Activated CD4-positive, alpha-beta T cell treated with anti-CD3 and anti-CD28 coated beads, Interleukin-2, amount 10 ng/mL, durations not matched to agents 7 days and 5 days (primary cell): ENCODE measurements at places on chromosomes 4 and X. TPM values are rescaled to one million over a fixed set of nuclear protein-coding genes. Genes with fewer than 3 reads are reported as not detected.

DNA sequence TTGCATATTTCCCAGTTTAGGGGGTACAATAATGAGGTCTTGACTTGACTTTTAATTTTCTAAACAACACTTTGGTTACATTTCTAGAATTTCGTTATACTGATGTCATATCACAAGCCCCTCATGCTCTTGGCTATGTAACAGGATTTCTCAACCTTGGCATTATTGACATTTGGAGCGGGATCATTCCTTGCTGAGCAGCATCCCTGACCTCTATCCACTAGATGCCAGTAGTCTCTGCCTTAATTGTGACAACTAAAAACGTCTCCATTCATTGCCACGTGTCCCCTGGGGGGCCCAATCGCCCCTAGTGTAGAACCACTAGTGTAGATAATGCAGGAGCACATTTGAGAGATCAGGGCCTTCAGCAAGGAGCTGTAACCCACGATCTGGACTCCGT lies 234.2 kb upstream of the MID1 start:
- no peak for DNase-seq

DNA sequence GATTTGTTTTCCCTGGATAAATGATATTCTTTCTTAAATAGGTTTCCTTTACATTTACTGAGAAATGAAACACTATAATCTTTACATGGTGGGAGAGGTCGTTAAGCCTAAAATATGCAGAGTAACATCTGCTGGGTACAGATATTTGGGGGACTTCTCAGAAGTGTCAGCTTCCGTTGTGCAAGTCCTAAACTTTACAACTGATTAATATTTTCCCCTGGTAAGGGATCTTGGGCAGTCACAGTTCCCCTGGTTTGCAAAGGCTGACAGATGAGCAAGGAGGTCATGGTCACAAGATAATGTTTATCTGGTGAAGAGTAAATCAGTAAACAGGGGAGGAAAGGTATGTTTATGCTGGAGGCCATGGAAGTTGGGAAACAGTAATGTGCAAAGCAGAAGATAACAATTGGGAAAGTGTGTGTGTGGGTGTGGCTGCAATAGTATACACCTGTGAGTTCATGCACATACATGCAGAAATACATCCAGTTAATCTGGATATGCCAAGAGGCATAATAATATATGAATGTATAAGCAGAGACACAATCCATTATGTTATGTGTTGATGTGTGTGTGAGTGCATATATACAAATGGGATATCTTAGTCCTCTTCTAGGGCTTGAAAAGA lies 508.2 kb upstream of the FAM241A start:
- DNase-seq: no peak

- DNase-seq: no peak
Observed at GRCh38 chrX:125170459-125170858, 149.2 kb upstream of the TEX13C start.

- no peak for DNase-seq
Observed at GRCh38 chr4:171880136-171880535, 66.9 kb downstream of the GALNTL6 start.

The SSX3 gene
- not detected for total RNA-seq

- peak; percentile 14 for DNase-seq
Observed at GRCh38 chrX:72269671-72270251, 7.3 kb downstream of the RPS4X start.

DNA sequence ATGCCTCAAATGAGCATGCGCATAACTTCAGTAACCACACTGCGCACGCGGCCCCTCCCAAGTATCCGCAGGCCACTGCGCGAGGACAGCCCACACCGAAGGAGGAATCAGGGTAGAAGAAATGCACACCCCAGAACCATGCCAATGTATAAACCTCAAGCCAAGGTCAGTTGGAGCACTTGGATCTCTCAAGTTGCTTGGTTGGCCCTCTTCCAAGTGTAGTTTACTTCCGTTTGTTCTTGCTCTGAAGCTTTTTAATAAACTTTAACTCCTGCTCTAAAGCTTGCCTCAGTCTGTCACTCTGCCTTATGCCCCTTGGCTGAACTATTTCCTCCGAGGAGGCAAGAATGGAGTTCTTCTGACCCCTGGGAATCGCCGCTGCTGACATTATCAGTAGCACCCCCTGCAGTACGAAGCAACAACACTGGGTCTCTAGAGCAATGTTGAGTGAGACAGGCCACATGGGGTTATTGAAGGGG lies 22.0 kb upstream of the SPINK2 start:
- DNase-seq: no peak

The DNAAF6 gene
- total RNA-seq: not detected

DNA sequence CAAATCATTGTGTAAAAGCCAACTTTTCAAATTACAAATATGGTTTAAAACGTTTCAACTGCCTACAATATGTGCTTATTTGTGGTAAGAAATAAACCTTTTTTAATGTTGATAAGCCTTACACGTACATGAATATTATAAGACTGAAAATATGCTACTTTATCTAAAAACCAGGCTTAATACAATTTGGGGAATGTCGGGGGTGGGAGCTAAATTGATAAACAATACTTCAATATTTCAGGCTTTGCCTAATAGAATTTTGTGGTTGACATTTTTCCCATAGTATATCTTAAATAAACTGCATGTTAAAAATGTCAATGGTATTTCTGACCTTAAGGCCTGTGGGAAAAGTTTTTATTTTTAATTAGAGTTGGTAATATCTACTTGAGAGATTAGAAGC lies 69.8 kb upstream of the SLIT2 start:
- no peak for DNase-seq

DNA sequence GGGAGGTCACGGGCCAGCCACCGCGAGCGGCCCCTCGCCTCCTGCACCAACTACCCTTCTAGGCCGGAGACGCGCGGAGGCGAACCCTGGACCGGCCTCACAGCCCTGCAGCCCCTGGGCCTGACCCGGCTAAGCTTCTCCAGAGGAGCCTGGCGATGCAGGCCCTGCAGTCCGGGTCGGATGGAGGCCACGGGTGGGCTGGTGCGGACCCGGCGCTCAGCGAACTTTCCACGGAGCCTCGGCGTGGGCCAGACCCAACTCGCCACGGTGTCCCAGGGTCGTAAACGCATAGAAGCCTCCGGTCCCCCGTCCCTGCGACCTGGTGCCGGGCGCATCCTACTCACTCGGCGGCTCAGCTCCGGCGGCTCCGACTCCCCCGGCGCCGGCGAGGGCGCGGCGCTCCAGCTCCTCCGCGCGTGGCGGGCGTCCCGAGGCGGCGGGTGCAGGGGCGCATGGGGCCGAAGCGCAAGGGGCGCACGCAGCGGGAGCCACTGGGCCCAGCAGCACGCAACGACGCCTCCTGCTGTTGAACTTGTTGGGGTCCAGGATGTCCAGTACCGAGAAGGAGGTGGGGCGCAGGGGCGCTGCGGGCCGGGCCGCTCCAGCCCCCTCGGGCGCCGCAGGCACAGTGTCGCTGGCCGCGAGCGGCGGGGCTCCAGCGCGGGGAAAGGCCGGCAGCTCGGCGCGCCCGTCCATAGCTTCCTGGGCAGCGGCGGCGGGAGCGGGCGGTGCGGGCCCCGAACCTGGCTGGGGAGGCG lies 427 bp downstream of the NKX1-1 start:
- no peak for DNase-seq

DNA sequence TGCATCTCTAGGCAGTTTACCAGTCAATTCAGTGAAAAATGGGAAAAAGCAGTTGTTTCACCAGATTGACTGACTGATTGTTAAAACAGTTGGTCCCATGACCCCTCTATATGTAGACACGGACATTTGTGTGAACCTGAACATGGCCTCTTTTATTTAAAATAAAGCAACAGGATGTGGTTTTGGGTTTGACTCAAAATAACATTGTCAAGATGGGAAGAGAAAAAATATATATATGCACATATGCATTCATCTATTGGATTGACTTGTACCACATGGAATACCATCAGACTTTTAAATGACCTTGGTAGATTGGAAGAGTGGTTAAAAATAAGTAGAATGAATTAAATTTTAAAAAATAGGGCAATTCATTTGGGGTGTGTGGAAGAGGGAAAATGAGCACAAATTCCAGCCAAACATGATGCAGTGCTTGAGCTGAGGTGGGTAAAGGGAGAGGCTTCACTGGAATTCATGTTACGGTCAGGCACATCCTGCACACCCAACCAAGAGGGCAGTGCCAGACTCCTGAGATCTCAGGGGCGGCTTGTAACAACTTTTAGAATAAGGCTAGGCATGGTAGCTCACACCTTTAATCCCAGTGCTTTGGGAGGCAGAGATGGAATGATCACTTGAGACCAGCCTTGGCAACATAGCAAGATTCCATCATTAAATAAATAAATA lies 560.7 kb upstream of the TENM3 start:
- DNase-seq: no peak
